ENCODE measurements at places on chromosomes 4 and X. TPM values are rescaled to one million over a fixed set of nuclear protein-coding genes. Genes with fewer than 3 reads are reported as not detected.

DNA sequence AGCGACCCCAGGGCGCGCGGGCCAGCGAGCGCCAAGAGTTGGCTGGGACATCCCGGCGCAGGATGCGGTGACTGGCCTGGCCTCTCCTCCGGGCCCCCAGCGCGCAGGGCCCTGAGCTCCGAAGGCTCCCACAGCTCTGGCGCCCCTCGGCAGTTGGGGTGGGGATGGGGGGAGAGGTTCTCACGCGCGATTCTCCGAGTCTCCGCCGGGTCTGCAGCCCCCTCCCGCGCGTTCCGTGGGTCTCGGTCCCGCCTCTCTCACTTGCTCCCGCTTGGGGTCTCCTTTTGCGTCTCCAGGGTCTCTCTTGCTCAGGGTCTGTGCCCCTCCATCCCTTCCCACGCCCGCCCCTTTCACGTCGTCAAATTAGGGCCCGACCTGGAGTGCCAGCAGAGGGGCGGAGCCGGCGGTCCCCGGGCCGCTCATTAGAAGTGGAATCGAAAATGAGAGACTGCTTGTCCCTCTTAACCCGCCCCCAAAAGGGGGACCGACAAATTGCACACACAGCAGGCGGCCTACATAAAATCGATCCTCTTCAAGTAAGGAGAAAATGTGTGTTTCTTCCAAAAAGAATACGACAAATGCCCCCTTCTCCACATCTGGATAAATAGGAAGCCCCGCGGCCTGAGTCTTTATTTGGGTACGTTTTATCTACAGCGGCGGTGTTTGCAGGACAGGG lies 877 bp upstream of the NKX1-1 start:
- DNase-seq = no peak

GRCh38 chr4:182492423-182492822 lies 249.2 kb downstream of the TENM3 start:
- DNase-seq = no peak

The ANTXR2 gene
- 120 TPM for total RNA-seq

DNA sequence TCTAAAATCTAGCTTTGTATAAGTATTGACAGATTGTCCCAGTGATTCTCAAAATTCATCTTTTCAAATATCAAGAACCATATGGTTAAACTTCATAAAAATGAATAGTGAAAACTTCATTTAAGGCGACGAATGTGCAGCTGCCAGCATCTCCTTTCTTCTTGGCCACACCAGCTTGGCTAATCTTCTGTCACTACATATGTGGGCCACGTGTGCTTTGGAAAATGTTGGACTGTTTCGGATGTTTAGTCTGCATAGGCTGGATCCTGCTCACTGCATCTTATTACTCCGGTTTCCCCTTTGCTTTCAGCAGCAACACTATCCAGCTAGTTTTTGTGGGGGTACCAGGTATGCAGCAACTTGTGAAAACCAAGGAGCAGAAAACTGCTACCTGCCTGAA lies 221.9 kb downstream of the BMPR1B start:
- no peak for DNase-seq

- peak; percentile 5 for DNase-seq
Measured at GRCh38 chr4:141132709-141133145, 542 bp downstream of the RNF150 start.

Measured in mucosa of descending colon (tissue), 3 donors.